ENCODE measurements at places on chromosomes 6 and 20. TPM values are rescaled to one million over a fixed set of nuclear protein-coding genes. Genes with fewer than 3 reads are reported as not detected.

Gene ACSS1
- 17.6 TPM for total RNA-seq

Gene PIGT
- total RNA-seq: 66.4 TPM

Gene PHF1
- total RNA-seq: 43.2 TPM

Gene RALGAPB
- total RNA-seq: 4.5 TPM

Gene SDCBP2
- 3.2 TPM for total RNA-seq

- DNase-seq: peak; percentile 66
Observed at GRCh38 chr6:12483712-12484111, 193.6 kb downstream of the EDN1 start.

DNA sequence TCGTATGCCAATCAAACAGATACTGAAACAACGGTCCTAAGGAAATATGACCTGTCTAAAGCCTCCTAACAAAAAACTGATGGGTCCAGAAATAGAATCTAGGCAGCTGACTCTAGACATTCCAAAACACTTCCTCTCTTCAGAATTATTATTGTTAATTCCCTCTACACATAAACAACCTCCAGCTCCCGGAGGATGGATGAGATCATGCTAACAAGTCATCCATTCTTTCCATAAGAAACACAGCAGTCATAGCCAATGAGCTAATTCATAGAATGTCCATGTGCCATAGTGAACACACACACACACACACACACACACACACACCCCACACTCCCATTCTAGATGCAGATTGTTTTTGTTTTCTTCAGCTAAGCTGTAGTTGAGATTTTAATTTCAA lies 44.3 kb downstream of the HDGFL1 start:
- peak; percentile 31 for DNase-seq

DNA sequence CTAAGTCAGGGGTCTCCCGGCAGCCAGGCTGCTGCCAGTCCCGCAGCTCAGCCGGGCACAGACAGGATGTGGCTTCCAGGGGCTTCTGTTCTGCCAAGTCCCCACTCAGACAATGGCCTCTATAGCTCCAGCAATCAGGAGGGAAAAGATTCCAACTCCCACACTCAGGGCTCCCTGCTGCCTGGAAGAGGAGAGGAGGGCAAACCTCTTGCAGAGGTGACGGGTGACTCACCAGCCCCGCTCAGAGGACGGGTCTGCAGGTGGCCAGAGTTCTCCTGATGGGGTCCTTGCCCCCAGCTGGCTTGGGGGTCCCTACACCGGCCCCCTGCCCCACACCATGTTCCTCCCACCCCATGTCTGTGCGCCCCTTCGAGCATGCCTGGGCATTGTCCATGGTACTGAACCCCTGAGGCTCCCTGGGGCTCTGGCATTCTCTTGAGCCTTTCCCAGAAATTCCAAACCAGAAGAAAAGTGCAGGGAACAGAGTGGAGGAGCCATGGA lies 32.6 kb downstream of the NTSR1 start:
- no peak for DNase-seq

DNA sequence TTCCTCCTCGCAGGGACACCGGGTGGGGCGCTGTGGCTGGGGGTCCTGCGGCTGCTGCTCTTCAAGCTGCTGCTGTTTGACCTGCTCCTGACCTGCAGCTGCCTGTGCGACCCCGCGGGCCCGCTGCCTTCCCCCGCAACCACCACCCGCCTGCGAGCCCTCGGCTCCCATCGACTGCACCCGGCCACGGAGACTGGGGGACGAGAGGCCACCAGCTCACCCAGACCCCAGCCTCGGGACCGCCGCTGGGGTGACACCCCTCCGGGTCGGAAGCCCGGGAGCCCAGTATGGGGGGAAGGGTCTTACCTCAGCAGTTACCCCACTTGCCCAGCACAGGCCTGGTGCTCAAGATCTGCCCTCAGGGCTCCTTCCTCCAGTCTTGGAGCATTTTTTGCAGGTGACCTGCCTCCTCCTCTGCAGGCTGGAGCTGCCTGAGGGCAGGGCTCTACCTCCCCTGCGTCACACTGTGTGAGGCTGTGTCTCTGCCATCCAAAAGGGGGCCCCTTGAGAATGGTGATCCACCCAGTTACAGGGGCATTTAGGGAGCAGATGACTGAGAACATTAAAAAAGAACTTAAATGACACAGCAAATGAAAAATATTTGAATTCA lies 3.9 kb upstream of the CNPY3 start:
- no peak for DNase-seq

- DNase-seq: peak; percentile 67
Observed at GRCh38 chr6:26607434-26608230, 10.9 kb downstream of the ABT1 start.

DNA sequence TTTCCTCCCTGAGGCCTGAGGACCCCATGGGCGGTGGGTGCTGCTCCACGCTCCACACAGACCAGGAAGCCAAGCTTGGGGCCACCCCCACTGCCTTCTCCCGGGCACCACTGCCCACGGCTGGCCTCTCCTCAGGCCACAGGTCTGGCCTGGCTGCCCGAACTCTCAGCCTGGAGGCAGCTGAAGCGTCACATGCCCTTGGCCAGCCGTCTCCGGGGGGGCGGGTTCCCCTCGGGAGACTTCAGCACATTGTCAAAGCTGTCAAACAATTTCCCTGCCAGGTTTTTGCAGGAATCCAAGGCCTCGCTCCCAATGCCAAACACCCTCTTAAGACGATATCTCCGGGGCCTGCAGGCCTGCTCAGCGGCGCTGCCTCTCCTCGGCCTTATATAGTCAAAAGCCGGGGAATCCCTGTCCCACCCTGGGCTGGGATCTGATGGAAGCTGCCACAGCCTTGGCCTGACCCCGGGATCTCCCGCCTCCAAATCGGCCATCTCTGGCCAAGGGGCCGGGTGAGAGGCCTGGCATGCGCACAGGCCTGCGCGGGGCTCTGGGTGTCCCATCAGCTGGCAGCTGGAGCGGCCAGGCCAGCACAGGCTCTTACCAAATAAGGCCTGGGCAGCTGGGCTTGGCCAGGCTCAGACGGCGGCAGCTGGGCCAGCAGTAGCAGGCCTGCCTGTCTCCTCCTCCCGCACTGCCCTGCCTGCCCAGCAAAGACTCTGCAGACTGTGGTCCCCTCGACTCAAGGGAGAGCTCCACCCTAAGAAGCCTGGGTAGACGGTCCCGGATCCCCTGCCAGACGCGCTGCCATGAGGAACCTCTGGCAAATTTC lies 49.7 kb downstream of the RBM38 start:
- no peak for DNase-seq

All from Caki2 (cell line).